ENCODE measurements at places on chromosomes 5 and 9. TPM values are rescaled to one million over a fixed set of nuclear protein-coding genes. Genes with fewer than 3 reads are reported as not detected.

DNA sequence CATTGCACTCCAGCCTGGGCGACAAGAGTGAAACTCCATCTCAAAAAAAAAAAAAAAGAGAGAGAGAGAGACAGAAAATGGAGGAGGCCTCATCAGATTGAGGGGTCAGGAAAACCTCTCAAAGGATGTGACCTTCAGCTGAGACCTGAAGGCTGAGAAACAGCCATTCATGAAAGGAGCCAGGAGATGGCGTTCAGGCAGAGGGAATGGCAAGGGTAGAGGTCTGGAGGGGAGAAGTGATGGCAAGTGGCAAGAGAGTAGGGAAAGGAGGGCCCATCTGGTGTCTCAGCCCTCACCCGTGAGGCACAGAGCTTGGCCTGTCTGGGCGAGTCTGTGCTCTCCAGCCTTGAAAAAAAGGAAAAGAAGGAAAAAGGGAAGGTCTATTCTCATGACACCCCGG is 17.0 kb downstream of the CAMK2A start:
- no peak for DNase-seq

The HSPB3 gene
- 391 TPM for total RNA-seq

DNA sequence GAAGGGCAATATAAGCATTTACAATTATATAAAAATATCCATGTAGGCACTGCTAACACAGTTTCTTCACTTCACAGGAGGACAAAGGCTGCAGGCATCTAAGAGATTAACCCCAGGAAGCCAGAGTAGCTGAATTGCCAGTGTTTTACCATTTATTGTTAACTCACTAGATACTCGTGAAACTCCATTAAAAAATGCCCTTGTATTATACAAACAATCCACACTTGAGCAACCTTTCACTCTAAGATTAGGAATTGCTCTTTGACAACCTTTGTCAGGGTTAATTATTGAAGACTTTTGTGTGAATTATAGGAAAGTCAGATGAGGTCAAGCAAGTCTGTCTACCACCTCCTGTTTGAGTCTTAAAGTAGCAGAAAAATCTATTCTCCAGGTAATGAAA is 317.8 kb downstream of the ADGRV1 start:
- no peak for DNase-seq

DNA sequence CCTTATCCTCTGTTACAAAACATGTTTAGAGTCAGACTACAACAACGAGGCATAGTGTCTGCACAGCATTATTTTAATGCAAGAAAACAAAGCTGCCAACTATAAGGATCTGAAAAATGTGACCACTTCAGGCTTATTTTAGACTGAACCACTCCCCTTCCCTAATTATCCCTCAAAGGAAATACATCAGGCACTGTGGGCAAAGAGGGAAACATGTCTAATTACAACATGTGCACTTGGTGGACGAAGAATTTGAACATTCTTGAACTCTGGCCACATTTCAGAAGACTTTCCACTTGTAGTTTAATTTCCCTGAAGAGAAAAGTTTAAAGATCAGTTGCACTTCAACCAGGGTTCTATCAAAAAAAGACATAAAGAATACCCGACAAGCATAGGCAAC is 3.8 kb downstream of the MTMR12 start:
- DNase-seq, result no peak

DNA sequence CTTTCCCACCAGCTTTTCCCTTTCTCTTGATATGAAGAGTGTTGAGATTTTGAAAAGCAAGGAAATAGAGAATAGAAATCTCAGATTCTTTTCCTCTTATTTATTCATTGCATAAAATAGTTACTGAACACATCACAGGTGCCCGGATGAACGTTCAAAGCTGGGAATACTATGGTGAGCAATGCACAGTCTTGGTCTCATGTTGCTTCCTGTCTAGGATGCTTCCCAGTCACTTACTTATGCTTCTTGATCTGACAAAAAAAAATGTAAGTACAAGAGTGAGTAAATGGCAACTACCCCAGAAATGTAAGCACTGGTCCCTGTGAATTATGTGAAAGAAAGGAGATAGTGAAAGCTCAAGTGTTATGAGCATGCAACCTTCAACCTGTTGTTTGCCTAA is 153.5 kb upstream of the S1PR3 start:
- no peak for DNase-seq

The CDC20B gene
- not detected for total RNA-seq

The FLT4 gene
- total RNA-seq, result 3.3 TPM

The HMGCR gene
- total RNA-seq, result 16.0 TPM

The FAM221B gene
- not detected for total RNA-seq
